ENCODE measurements at places on chromosomes 11 and 22. TPM values are rescaled to one million over a fixed set of nuclear protein-coding genes. Genes with fewer than 3 reads are reported as not detected.

GRCh38 chr11:122758974-122759373, 79.3 kb upstream of the CRTAM start:
- DNase-seq, result no peak

GRCh38 chr11:88151709-88152265, 23.5 kb downstream of the RAB38 start:
- no peak for DNase-seq

- DNase-seq, result peak; percentile 18
Measured at GRCh38 chr22:21665047-21665851, 563 bp upstream of the PPIL2 start.

DNA sequence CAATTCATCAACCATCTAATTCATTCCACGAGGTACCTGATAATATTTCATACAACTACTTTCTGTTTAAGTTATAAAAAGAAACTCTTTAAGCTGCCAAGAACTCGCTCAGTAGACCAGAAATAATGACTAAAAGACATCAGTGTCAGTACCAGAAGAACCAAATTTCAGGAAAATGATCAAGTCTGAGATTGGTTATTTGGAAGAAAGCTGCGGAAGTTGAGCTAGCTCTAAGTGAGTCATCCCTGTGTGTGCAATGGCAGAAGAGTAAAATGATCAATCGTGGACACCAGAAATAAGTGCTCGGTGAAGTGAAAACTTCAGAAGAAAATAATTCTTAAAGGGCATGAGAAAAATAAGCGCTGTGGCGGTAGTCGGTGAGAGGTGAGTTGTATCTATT, 933.2 kb upstream of the CHORDC1 start:
- no peak for DNase-seq

DNA sequence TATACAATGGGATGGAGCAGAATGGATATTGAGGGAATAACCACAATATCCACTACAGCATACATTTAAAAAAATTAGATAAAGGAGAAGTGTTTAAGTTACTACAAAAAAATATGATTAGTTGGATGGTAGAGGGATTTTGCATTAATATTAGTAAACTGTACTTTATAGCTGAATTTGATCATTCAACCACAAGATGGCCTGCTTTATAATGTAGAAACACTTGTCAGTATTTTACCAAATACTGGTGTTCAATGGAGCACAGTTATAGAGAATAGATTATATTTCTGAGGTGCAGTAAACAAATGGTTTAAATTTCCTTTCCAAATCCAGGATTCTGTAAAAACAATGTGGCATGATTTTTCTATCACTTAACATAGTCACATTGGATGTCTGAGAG, 818.8 kb upstream of the CHORDC1 start:
- DNase-seq, result no peak

DNA sequence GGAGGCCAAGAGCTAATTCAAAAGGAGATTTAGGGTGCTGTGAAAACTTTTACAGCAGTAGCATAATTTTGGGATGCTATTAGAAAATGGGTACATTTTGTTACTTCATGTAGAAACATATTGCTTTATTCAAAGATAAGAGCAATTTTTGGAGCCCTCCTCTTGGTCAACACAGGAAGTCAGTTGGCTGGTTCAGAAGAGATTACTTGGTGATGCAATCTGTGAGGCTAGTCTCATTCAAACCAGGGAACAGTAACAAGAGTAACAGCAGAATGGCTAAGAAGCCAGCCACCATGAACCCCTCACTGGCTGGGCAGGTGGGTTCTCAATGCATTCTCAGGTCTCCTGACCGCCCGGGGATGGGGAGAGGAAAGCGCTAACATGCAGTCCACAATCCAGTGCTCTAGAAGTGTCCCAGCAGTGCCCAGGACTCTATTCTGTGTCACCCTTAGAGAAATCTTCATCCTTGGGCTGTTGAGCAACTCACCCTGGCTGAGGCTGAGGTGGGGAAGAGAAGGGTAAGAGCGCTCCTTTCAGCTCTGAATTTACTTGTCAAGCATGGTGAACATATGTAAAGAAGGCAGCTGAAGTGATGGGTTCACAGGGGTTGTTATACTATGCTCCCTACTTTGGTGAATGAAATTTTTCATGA, 262.2 kb upstream of the UBASH3B start:
- DNase-seq, result no peak

GRCh38 chr11:131668500-131669400, 298.3 kb downstream of the NTM start:
- peak; percentile 93 for DNase-seq

DNA sequence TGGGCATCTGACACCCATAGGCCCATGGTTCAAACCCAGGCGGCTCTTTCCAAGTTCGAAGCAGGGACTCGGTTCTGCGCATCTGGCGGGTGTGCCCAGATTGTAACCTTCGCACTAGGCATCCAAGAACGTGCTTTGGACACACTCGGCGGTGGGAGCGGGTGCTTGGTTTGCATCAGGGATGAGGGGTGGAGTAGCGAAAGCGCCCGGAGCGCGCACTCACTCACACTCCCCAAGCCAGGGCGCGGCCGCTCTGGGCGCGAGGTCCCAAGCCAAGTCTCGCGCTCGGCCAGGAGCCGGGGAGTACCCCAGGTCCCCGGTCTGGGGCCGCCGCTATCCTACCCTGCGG, 243 bp upstream of the SYT9 start:
- DNase-seq, result peak; percentile 53

DNA sequence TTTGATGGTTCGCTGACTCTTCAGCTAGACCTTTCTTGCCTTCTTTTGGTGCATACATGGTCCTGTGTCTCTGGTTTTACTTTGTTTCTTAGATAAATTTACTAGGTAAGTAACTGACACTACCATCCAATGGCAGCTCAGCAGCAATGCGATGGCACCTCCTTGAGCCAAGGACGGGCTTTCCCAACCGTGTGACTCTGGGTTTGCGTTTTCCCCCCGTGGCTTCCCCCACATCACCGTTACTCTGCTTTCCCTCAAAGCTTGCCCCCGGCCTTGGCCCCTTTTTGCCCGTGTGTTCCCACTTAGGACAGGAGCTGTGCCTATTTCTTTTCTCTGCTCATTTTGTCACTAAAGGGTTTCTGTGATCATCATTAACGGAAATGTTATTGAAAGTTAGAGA, 41.5 kb downstream of the TBC1D22A start:
- no peak for DNase-seq

DNA sequence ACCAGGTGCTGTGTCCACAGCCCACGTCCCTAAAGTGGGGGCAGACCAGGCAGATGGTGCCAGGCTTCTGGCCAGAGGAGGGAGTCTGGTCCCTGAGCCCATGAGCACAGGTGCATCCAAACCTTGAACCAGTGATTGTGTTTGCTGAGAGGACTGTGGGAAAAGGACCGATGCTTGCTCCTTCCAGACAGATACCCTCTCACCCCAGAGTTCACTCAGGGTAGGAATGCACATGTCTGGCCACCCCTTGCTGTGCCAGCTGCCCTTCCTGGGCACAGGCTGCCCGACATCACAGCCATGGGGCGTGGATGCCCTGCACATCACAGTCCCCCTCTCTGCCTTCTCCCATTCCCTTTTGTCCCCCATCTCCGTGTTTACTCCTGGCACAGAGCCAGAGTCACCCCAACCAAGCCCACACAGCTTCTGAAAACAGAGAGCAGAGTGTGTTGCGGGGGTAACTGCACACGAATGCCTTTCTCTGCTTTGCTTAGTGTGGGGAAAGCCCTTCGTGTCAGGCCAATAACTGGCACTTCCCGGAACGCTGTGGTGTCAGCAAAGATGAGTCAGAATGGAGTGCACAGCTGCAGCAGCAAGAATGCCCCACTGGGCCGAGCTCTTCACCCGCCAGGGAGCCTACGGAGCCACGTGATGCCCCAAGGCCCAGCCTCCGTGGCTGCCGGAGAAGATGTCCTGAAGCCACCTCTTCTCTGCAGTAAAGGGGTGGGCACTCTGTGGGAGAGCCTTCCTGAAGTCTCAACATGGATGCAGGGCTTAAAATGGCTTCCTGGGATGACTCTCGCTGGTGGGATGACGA, 7.6 kb downstream of the CARS1 start:
- peak; percentile 99 for DNase-seq

DNA sequence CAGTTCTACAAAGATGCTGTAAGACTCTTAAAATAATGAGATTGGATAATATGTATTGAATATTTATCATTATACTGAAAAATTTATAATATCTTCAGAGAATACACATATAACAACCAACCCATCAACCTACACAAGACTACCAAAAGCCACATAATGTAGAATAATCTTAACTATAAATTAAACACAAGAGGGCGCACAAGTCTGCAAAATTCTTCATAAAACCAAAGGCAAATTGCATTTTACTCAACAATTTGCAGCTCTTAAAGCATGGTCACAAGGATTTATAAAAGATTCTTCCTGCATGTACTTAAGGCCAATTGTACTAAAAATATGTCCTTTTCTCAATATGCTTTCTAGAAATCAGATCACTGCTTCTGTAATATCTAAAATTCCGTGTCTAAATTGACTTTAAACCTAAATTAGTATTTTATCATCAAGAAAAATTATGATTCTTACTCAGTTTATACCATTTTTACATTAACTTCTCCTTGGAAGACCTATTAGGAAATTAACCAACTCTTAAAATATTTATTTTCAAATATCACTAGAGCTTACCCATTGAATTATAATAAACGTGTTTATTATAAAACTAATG, 79.0 kb downstream of the TTC28 start:
- DNase-seq, result no peak

OR52H1 gene
- 0.29 TPM for total RNA-seq

SLC17A6 gene
- not detected for total RNA-seq

OR8G5 gene
- total RNA-seq, result not detected
